CD4-positive, alpha-beta T cell treated with Interleukin-17A for 4 hours (primary cell): ENCODE measurements at places on chromosomes 5 and 9.

DNA sequence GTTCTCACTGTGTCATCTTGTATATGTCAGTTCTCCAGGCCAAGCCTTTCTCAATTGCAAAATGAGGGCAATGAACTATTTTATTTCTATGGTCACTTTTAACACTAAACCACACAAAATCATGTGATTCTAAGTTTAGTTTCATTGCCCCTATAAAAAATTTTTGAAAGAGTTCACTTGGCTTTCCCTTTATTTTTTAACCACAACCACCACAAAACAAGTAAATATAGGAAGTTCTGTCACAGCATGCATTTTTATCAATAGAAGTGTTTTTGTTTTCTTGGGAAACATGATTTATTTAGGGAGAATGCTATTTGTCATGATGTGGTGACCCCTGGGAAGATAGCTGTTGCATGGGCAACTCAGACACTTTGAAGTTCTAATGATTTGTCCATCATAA, 169.1 kb downstream of the CSNK1G3 start:
- DNase-seq, result no peak

DNA sequence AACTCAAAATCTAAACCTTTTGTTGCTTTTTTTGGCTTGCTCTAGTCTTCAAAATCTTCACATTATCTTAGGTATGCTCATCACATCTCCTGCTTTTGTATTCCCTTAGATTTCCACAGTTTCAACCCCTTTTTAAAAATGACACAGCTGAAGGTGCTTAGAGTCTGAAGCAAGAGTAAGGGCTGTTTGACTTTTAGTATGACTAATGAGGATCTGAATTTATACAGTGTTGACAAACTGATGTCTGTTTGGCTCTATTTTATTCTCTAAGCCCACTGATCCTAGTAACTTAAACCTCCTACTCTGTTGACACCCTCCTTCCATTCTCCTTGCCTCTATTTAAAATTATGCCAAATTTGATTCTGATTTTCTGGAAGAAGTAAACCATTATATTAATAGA, 200.1 kb downstream of the MCTP1 start:
- no peak for DNase-seq

GRCh38 chr5:1722877-1723276, 76.8 kb downstream of the MRPL36 start:
- DNase-seq, result no peak

GRCh38 chr9:75491533-75491932, 398.9 kb upstream of the PCSK5 start:
- no peak for DNase-seq

- no peak for DNase-seq
These were observed 5.4 kb upstream of the DOCK8 start for GRCh38 chr9:209143-209758.

- no peak for DNase-seq
These were observed 150.3 kb downstream of the XRCC4 start for GRCh38 chr5:83227611-83228010.

GRCh38 chr5:124803617-124804323, 57.3 kb upstream of the ZNF608 start:
- DNase-seq, result no peak

- DNase-seq, result peak; percentile 62
These were observed 25.8 kb upstream of the HSD17B3 start for GRCh38 chr9:96327694-96328352.

DNA sequence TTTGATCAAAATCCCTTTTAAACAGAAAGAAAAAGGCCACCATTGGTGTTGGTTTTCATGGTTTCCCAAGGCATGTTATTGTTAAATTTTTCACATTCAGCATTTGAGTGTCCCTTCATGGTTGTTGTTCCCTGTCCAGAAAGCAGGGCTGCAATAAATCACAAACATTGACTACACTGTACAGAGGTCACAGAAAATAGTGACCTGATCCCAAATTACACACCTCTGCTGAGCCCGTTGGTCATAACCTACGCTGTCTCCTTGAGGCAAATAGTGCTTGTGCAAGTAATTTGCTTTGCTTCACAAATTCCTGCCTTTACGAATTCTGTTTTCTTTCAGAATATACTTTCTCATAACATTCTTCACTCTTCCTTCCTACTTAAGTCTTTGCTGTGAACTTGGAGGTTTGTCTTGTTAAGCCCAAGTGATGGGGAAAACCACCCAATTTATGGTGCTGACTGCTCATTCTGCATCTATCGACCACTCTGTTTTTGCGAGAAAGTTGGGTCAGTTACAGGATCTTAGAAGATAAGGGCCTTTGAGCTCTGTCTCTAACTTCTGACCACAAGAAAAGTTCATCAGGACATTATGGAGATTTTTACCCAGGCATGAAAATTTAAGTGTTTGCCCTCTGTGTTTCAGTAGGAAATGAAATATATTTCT, 16.0 kb downstream of the PIK3R1 start:
- no peak for DNase-seq
